NCI-H146 (cell line): ENCODE measurements at places on chromosomes 11 and 22.

- DNase-seq, result no peak
Observed at GRCh38 chr22:43446037-43446803, 34.4 kb downstream of the MPPED1 start.

DNA sequence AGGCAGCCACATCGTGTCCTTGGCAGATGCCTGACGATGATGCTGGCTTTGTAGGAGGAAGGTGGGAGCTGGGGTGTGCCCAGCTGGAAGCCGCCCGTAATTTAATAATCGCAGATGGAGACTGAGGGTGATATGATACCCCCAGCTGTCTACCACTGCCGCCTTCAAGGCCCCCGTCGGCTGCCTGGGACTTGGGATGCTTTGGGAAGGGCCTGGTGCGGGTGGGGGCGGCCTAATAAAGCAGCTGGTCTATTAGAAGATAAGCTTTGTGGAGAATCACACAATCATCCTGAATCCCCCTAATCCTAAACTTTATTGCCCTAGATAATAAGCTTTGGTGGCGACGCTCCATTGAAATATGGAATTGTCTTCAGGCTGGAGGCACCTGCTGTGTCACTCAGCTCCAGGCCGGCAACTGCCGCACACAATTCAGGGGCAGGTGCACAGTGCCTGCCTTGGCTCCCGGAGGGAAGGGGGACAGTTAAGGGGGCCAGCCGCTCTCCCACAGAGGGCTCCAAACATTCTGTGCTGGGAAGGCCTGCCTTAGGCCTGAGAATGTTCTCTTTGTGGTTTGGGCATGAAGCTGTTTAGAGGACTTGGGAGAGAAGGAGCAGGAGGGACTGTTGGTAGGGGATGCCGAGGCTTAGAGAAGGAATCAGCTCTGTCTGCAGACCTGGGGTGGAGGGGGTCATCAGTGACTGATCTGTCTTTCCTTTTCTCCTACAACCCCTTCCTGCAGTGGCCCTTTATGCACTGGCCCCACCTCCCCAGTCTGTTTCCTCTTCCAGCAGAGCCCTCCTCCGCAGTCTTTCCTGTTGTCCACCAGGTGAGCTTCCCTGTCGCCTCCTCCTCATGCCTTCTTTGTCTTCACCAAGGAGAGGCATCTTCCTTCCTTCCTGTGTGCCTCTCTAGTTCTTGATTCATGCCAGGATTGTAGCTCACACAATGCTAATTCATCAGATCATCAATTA, 65.3 kb downstream of the ARL14EP start:
- DNase-seq, result peak; percentile 41

DNA sequence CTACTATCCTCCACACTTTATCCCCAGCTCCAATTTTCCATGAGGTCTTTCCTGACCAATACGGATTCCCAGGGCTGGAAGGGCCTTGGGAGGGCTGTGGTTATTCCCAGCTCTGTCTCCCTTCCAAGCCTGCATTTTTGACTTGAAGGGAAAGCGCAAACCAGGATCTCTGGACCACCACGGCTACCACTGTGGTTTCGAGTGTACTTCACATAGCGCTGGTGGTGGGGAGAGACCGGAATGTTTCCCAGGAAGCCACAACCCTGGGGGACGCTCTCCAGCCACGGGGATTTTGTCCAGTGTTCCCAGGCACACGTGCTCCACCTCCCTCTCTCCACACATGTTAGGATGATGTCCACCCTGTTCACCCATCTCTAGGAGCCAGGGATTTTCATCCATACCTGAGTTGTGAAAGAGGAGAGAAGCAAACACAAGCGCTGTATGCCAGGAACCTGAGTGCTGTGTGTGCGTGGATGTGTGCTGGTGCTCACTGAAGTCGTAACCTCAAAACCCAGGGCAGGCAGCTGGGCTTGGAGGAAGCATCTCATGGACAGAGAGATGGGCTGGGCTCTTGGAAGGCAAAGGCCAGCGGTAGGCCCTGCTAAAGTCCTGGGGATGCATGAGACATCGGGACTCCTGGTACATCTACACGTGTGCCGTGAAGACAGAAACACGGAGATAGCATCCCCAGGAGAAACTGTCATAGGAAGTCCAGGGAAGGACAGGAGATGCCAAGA, 1.3 kb upstream of the NPTXR start:
- DNase-seq, result no peak

GRCh38 chr11:2529173-2529572, 84.4 kb downstream of the KCNQ1 start:
- no peak for DNase-seq

DNA sequence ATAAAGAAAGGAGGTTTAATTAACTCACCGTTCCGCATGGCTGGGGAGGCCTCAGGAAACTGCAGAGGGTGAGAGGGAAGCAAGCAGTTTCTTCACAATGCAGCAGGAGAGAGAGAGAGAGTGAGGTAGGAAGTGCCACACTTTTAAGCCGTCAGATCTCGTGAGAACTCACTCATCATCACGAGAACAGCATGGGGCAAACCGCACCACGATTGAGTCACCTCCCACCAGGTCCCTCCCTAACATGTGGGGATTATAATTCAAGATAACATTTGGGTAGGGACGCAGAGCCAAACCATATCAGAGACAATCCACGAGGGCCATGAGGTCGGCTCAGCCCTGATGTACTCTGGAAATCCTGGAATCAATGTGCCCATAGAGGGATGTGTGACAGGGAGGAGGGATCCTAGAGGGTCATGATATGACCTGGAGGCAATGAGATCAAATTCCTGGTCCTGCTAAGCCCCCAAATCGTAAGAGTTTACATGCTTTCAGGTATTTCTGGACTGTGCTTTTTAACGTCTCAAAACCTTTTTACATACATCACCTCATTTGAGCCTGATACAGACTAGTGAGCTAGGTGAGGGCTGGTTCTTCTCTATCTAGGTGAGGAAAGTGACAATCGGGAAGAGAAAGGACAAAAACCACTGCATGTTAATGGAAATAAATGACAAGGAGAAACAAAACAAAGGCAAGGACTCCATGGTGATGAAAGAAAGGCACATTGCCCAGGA, 19.5 kb upstream of the RASSF10 start:
- no peak for DNase-seq

- peak; percentile 23 for DNase-seq
Observed at GRCh38 chr11:115221461-115222069, 282.6 kb downstream of the CADM1 start.
